ENCODE measurements at places on chromosomes 3 and 15.

GRCh38 chr3:16439848-16440708 is 73.4 kb downstream of the RFTN1 start:
- no peak for DNase-seq

DNA sequence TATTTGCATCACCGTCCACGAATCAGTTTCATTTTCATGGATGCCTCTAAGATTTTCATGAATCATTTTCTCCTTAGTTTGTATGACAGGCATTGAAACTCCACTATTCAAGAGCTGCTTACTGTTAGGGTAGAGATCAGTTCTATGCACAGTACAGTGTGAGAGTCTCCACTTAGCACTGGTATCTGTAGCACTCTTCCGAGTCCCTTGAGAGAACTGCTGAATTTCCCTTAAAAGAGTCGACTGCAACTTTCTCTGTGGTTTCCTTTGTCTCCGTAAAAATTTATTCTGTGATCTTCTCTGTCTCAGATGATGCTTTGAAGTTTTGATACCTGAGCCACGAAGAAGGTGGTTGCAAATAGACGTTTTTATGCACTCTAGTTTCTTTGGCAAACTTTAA is 14.8 kb downstream of the GTPBP8 start:
- no peak for DNase-seq

- no peak for DNase-seq
These were observed 59.8 kb upstream of the HEG1 start for GRCh38 chr3:125115640-125116039.

DNA sequence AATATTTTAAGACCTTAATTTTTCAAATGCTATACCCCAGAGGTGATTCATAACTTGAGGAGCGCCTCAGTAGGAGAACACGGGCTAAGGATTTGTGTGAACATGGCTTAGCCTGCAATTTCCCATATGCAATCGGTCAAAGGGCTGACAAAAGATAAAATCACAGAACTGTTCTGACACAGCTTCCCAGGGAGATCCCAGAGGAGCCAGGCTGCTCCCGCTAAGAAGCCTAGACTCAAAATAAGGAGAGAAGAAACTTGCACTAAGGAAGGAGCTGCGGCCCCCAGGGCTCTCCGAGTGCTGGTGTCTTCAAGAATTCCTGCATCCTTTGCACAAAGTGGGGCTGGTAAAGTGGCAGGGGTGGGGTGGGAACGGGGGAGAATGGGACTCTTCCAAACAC is 106.3 kb upstream of the DLG1 start:
- DNase-seq = no peak

GRCh38 chr3:133892541-133893231 is 3.0 kb downstream of the RAB6B start:
- no peak for DNase-seq

DNA sequence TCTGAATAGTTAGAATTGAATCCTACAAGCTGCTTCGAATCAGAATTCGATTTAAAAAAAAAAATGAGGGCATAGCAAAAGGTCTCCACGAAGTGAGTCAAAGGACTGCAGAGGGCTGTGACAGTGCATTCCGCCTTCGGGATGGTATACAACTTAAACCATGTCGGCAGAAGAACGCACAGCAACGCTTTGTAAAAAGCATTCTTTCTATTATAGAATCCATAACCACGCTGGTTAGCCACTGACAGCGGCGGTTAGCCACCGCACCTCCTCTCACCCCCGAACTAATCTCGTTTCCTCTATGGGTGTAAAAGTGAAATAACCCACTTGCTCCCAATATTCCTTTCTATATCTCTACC is 664 bp upstream of the PIK3CA start:
- DNase-seq = peak; percentile 54

DNA sequence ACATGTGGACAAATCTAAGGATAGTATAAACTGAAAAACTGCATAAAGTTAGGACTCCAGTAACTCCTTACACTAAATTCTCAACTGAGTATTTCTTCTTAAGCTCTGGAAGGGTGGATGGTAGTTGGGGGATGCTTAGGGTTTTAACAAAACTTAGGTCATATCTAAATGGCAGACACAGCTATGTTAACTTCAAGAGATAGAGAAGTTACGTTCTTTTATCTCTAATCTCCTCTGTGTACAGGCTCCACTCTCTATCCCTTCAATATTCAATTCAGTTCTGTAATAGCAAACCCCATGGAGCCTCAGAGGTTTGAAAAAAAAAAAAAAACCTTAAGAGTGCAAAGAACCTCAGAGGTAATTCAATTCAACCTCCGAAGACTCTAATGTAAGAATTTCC is 3.1 kb downstream of the CMTM6 start:
- no peak for DNase-seq

DNA sequence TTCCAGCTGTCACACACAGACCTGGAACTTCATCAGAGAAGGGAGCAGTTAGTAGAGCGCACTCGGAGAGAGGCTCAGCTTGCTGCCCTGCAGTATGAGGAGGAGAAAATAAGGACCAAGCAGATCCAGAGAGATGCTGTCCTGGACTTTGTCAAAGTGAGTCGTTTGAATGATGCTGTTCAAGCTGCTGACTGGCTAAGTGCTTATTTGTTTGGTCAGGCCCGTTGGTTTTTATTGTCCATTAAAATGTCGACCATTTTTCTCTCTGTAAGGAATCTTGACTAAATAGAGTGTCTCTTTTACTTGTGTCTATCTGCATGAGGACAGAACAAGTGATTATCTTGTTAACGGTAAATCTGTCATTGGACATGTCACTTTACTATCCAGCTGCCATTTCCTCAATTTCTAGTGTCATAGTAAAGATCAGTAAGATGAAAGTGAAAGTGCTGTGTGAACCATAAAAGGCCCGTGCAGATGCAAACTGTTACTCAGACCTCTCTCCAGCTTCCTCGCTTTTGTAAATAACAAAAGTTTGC is 56.9 kb downstream of the LRCH3 start:
- no peak for DNase-seq

DNA sequence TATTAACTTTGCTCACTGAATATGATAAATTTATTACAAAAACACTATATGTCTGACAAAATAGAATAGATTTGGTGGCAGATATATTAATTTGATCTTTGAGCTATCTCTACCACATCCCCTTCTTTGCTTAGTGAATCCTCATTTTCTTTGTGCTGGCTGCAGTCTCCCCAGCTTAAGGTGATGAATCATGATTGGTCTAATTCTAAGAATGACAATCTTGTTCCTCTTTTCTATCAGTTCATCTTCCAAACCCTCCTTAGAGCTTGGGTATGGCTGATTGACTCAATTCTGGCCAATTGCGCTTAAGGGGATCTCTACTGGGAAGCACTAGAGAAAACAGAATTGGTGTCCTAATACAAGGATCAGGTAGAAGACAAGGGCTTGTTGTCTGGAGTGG is 309.6 kb upstream of the GOLIM4 start:
- DNase-seq = no peak

DNA sequence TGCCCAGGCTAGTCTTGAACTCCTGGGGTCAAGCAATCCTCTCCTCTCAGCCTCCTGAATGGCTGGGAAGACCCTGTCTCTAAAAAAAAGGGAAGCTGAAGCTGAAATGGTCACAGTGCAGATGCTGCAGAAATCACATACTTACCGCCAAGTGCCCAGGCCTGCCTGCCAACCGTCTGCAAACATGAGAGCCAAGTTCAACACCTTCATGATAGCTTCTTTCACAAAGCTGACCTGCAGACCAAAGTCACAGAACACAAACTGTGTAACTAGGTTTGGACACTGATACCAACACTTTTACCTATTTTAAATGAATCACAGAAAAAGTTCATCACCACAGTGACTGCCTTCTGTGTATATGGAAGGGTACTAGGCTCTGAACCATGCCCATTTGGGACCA is 22.8 kb upstream of the CYFIP1 start:
- DNase-seq = no peak
